Epithelial cell of proximal tubule (primary cell): ENCODE measurements at places on chromosomes 7 and 10. TPM values are rescaled to one million over a fixed set of nuclear protein-coding genes. Genes with fewer than 3 reads are reported as not detected.
A peak's percentile ranks its signal among the peaks of the same experiment; 100 is the strongest.

The MRPL43 gene
- 99.6 and 134 TPM in 2 replicates for total RNA-seq

- no peak for DNase-seq
Measured at GRCh38 chr7:36748017-36748487, 23.8 kb upstream of the AOAH start.

DNA sequence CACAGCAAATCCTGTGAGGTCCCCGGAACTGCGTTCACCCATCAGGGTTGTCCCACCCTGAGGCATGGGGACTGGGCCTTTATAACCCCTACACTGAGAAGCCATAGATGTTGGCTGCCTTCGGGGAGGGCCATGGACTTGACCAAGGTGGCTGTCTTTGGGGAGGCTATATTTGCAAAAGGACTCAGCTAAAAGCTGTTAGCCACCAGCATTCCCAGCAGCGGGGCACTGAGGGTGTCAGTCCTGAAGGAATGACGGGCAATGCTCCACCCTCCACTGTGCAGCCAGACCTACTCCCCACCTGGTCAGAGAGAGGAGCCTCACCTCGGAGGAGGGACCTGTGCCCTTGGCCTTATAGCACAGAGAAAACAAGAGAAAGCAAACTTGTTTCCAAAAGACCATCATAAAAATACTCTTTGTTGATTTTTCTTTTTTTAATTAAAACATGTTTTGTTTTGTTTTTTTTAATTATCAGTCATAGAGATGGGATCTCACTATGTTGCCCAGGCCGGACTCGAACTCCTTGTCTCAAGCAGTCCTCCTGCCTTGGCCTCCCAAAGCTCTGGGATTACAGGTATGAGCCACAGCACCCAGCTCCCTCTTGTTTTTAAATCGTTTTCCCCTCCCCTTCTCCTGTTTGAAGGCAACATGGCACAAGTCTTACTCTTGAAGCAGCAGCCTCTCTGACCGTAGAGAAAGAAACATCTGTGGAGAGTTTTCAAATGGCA lies 26.7 kb upstream of the CUX1 start:
- DNase-seq, result no peak

DNA sequence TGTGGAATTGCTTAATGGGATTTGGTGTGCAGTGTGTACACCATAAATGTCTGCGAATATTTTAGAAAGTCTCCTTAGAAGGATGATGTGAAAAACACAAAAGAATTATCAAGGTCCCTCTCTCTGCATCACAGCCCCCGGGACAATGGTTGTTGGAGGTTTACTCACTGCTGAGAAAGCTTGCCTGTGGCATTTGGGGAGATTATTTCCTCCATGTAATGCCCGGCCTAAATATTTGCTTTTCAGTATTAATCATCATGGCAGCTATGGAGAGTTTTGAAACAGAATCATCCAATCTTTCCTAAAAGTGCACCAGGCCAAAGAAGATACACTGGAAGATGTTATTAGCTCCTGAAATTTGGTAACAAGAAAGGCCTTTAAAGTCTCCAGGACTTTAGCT lies 113.8 kb upstream of the ADCY1 start:
- no peak for DNase-seq

DNA sequence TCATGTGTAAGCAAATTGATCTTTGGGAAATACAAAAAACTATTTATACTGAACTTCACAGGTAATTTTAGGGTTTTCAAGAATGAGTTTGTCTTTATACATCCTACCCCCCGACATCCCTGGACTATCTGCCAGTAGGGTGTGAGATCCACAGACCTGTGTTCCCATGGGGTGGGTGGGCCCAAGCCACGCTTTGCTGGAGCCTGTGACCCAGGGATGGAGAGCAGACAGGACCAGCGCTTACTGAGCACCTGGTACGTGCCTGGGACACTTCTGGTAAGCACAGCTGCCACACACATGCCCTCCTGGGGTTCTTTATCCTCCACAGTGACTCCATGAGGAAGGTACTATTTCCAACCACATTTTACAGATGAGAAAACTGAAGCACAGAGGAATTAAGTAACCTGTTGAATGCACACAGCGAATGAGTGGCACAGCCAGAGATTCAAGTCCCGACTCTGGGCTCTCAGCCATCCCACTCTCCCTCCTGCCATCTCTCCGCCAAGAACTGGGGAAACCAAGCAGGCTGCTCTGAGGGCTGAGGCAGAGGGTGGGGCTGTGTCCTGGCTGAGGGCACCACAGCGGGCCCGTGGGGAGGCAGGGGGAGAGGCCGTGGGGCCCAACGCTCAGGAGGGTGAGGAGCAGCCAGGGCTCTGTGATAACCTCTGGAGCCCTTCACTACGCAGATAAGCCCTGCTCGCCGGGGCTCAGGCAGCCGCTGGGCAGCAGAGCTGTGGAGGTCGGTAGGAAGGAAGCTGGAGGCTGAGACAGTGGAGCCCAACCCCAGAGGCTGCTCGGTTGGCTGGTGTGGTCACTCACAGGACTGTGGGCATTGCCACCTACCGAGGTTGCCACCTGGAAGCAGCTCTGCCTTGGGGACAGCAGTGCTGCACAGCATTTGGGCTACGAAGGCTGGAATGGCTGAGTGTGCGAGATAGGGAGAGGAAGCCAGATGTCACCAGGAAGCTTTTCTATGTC lies 124.2 kb downstream of the ARHGAP22 start:
- no peak for DNase-seq

DNA sequence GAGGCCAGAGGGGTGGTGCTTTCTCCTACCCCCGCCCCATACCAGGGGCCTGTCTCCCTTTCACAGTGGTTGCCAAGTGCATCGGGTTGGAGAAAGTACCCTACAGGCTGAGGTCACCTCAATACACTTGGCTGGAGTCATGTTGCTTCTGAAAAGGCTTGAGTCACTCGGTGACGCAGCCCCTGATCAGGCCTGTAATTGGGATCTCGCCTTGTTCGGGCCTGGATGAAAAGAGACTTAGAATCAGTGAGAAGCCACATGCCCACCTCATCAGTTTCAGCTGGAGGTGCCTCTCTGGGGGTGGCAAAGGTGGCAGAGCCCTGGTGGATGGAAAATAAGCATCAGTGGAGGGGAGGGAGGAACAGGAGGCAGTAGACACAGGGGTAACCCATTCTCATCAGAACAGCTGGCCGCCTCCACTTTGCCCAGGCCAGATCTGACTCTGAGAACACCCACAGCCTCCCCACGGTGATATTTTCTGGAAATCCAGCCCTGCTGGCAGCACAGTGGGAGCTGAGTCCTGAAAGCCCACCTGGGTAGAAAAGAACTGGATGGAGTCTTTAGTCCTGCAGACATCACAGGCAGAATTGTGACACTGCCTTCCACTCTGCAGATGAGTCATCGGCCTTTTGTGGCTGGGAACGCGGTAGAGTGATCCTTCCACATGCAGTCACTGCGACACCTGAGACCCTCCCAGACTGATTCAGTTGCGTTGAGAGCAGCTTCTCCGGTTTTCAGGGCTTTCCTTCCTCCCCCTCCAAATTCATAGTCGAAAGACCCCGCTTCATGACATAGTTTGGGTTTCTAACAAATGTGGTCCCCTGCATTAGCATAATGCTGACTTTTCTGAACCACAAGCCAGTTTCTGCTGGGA lies 108.0 kb downstream of the GRK5 start:
- peak; percentile 65 for DNase-seq
